ENCODE measurements at places on chromosomes 4 and X.

- DNase-seq = no peak
Observed at GRCh38 chr4:8201321-8201781, 2.3 kb downstream of the SH3TC1 start.

GRCh38 chr4:40325406-40326019, 9.6 kb upstream of the CHRNA9 start:
- DNase-seq = no peak

- no peak for DNase-seq
Observed at GRCh38 chr4:688854-689681, at the start of gene SLC49A3. Gene SLC49A3, minus strand, starts transcription at chr4:689151. Its CDS starts 24 bp downstream, at chr4:689127.

DNA sequence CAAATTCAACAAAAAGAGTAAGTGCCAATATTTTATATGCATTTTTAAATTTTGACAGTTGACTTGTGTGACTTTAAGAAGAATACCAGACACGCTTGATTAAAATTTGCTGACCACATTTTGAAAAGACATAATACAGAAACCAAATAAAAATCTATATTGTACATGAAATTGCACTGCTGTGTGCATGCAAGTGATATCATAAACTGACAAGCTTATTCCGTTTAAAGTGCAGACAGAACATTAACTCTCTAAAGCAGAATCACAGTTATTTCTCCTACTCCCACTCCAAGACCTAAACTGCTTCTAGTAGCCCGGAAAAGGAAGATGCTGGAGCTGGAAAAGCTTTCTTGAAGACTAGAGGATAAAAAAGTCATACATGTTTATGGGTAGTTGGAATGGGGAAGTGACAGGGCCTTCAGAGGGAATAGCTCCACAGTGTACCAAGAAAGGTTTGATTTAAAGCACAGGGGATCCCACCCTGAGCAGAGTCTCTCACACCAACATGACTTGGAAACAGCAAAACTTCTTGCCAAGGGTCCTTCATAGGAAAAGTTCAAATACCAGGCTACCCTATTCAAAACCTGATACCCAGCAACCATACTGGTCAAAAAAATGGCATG, 34.1 kb upstream of the NAF1 start:
- no peak for DNase-seq

DNA sequence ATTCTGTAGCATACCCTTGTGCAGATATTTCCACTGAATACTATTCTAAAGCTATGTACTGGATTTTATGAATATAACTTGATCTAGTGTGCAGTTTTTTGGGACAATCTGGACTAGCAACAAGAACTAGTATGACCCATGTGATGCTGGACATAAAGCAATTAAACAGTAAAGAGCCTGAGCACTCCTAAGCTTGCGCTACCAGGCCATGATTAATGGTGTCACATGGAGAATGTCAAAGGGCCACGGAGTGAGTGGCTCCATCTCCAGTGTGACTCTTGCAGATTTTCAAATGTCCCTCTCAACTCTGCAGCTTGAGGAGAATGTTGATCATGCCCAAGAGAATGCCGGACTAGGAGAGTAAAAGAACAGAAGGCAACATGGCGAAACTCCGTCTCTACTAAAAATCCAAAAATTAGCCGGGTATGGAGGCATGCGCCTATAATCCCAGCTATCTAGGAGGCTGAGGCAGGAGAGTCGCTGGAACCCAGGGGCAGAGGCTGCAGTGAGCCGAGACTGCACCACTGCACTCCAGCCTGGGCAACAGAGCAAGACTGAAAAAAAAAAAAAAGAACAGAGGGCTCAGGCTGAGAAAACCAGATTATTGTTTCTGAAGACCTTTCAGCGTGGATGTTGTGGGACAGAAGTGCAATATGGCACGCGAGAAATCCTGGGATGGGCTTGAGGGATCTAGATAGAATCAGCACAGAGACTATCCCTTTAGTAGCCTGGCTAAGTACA, 45.0 kb downstream of the TIGD2 start:
- DNase-seq = no peak

GRCh38 chr4:53943345-53944085, 120.9 kb downstream of the CHIC2 start:
- no peak for DNase-seq

- no peak for DNase-seq
Observed at GRCh38 chr4:110540581-110540980, 64.6 kb downstream of the ENPEP start.

DNA sequence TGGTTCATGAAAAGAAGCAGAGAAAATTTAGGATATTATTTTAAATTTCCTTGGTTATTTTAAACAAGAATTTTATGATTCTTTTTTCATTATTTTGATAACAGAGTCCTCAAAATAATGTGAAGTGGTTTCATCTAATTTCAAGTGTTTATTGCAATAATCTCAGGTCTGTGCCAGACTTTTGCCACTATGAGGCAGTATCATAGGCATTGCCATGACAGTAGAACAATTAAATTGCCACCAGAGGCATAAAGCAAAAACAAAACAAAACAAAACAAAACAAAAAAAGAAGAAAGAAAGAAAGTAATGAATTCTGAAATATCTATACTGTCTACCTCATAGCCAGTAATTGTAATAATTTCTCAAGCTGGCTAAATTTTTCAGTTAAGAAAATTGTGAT, 739.2 kb downstream of the KCTD8 start:
- DNase-seq = no peak

DNA sequence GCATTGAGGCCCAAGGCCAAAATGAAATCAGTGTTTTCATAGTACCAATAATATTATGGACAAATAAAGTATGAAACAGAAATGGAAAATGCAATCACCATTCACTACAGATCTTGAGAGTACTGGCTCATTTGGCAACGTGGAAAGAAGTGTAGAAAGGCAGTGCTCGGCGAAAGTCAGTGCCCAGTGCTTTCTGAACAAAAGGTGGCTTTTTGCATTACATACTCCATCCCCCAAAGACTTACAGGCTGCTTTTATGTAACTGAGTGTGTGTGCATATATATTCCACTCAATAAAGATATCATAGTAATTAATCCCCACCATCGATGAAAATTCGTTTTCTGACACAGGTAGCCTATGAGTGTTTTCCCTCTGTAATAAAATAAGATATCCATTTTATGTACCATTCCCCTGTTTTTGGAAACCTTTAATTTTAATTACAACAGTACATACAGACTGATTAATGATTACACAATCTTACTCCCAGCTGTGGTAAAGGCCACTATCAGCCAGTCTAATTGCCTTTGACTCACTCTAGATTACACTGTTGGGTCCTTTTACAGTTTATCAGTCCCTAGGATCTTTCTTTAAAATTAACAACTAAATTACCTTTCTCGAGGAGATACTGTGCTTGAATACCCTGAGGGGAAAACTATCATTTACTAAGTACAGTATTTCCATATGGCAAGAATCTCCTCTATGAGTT, 65.9 kb downstream of the MAD2L1 start:
- no peak for DNase-seq

- DNase-seq = peak; percentile 59
Observed at GRCh38 chr4:153248641-153249198, 44.5 kb downstream of the TRIM2 start.

DNA sequence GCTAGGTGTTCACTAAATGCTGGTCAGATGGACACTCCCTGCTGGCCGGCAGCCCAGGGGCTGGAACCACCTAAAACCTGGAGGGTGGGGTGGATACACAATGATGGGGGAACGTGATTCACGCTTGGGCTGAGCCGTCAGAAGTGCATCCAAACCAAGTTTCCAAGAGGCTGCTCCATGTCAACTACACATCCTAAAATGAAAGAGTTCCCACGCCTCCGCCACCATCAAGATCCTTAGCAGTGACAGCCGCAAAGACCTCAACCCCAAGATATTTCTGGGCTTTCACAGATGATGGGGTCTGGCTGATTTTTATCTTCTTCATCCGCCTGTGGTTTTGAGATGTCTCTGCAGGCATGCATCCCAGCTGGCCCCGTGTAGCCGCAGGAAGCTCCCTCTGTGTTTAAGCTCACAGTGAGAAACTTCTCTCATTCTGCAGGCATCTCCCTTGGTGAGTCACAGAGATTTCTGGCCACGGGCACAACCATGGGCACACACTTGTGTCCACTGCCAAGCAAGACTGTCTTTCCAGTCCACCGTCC, 84.4 kb downstream of the HTRA3 start:
- no peak for DNase-seq

GRCh38 chr4:75696071-75696470, 22.9 kb upstream of the G3BP2 start:
- no peak for DNase-seq

DNA sequence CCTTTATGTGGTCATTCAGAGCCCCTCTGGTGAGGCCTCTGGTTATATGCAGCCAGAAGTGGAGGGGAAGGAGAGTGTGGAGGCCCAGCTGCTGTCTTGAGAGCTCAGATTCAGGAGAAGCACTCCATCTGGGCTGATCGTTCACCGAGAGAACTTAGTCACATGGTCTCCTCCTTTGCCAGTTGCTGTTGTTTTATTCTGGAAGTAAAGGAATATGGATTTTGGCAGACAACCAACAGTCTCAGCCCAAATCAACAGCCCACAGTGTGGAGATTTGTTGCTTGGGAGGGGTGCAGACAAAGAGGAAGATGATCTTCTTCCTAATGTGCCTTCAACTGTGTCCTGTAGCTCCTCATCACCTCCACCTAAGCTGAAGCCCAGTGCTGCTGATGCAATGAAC, 355.4 kb downstream of the ANK2 start:
- DNase-seq = no peak

GRCh38 chrX:27680726-27681125, 90.6 kb downstream of the DCAF8L2 start:
- no peak for DNase-seq

DNA sequence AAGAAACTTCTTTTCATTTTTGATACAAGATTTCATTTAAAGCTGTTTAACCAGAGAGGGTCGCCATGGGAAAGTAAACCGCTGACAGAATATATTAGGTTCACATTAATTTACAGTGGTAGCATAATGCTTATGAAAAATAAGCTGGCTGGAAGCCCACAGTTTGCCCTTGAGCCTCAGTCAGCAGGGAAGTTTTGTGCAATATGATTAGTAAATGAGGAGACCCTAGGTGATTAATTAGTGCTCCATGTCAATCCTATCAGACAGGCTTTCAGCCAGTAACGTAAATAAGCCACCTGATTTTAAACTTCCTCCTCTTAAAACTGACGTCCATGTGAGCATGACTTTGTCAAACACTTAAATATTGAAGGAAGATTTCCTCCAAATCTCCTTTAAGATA, 134.2 kb downstream of the TSPAN5 start:
- DNase-seq = no peak

GRCh38 chr4:109875106-109875505, 27.2 kb downstream of the LRIT3 start:
- DNase-seq = no peak

GRCh38 chr4:165355900-165356300, 22.9 kb upstream of the CPE start:
- DNase-seq = no peak

GRCh38 chr4:78069859-78070258, 12.7 kb downstream of the FRAS1 start:
- no peak for DNase-seq

DNA sequence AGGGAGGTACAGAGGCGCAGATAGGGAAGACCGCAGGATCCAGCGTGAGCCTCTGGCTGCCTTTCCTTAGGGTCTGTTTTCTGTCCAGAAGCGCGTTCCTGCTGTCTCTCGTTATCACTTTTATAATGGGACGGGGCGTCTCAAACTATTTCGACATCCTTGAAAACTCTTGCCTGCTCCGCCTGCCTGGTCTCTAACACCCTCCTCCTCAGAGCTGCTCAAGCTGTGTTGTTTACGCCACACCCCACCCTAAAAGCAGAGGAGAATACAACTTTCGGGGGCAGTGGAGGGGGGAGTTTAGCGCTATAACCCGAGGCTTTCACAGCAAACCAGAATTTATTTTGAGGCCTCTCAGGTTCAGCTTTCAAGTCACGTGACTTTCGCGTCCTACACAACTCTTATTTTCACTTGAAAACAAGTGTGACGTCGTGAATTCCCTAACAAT, 646 bp upstream of the FAM3A start:
- DNase-seq = no peak

DNA sequence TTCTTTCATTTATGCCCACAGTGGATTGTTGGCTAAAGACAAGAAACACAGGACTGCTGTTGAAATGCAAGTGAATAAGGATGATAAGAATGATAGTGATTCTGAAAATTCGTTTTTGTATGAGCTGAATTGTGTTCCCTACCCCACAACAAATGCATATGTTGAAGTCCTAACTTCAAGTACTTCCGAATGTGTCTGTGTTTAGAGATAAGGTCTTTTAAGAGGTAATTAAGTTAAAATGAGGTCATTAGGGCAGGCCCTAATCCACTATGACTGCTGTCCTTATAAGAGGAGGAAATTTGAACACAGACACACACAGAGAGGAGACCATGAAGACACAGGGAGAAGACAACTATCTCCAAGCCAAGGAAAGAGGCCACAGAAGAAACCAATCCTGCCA, 126.6 kb upstream of the ACSL4 start:
- DNase-seq = no peak

GRCh38 chr4:126544276-126544675, 1088.5 kb upstream of the INTU start:
- DNase-seq = no peak

GRCh38 chr4:2787230-2788100, 5.4 kb upstream of the SH3BP2 start:
- DNase-seq = no peak

- DNase-seq = no peak
Observed at GRCh38 chr4:175823015-175823742, 11.1 kb upstream of the GPM6A start.

- DNase-seq = no peak
Observed at GRCh38 chrX:133081990-133082389, 14.9 kb downstream of the USP26 start.

- no peak for DNase-seq
Observed at GRCh38 chr4:57734104-57734670, 624.0 kb upstream of the IGFBP7 start.

GRCh38 chrX:39011454-39012221, 210.4 kb downstream of the MID1IP1 start:
- no peak for DNase-seq

GRCh38 chrX:134484039-134484438, 24.1 kb downstream of the HPRT1 start:
- no peak for DNase-seq

DNA sequence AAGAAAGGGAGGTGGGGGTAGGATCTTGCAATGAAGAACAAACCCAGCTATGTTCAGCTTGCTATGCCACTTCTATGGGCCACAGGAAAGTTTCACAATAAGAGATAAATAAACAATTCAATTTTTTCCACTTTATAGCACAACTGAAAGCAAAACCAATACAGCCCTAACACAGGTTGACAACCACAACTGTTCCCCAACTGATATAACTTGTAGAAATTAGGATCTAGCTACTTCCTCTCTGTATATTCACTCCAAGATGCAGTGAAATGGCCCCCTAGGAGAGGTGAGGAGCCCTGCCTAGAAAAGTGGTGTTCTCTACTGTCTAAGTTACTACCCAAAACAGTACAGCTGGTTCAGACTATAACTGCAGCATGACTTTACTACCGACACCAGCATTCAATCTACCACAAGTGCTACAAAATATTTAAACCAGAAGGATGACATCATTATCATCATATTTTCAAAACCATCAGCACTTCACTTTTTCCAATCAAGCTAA, 77.0 kb downstream of the FBXW7 start:
- no peak for DNase-seq

- no peak for DNase-seq
Observed at GRCh38 chr4:133618963-133619362, 469.9 kb downstream of the PCDH10 start.

GRCh38 chr4:175875993-175876771, 64.1 kb upstream of the GPM6A start:
- DNase-seq = no peak

GRCh38 chr4:116073051-116073450, 959.6 kb upstream of the NDST4 start:
- no peak for DNase-seq

GRCh38 chrX:13223868-13224567, 95.8 kb downstream of the ATXN3L start:
- no peak for DNase-seq

GRCh38 chr4:181595716-181596115, 647.5 kb upstream of the TENM3 start:
- no peak for DNase-seq
